ENCODE measurements at places on chromosomes 1 and 21.

GRCh38 chr1:27621051-27621920, 13.7 kb downstream of the FGR start:
- DNase-seq: no peak

DNA sequence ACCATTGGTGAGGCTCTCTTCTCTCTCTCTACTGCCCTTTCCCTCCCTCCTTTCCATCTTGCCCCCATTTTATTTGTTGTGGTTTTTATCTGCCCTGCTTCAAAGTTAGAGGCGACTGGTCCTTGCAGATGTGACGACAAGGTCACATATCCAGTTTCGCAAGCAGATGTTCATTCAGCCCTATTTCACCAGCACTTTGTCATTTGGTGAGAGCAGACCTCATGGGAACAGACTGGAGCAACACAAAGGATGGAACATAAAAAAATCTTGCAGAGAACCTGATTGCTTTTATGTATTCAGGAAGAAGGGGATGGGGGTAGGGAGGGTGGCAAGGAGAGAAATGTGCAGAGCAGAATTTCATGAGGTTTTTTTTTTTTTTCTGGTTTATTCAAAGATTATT, 84.3 kb downstream of the ELAVL4 start:
- DNase-seq: no peak

DNA sequence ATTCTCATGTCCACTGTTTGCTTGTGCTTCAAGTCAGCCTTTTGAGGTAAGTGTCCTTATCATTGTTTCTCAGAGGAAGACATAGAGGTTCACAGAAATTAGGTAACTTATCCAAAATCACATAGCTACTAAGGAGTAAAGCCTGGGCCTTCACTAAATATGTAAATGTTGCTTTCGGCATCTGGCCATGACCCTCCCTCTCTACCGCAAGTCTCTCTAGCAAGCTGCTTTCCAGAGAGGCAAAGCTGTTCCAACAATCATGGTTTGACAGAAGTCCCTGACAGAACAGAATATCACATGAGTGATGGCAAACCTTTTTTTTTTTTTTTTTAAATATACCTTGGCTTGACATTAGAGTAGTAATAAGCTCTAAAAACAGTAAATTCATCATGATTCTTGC, 94.5 kb upstream of the F3 start:
- DNase-seq: no peak

DNA sequence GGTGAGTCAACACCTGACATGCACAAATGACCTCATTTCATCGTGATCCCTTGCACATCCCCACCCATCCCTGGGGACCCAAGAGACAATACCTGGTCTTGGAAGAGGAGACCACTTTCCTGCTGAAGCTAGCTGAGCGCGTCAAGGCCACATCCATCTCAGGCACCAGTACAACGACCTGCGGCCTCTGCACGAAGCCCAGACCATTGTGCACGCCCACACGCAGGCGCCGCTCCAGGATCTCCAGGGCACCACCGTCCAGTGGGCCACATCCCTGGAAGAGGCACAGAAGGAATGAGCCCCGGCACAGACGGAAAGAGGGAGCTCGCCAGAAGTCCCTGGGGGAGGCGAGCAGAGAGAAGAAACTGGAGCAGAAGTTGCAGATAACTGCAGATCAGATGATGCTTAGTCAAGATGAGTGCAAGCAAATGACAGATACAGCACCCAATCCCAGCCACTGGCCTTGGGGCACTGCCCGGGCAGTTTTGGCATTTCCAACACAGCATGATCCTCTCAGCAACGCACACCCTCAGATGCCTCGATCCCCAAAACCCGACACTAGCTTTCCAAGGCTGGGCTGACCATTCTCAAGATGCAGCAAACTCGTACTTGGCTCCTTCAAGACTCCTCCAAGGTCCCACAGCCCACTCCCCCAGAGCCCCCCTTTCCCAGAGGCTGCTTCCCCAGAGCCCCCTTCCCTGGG, 44.1 kb downstream of the NPHP4 start:
- DNase-seq: no peak

DNA sequence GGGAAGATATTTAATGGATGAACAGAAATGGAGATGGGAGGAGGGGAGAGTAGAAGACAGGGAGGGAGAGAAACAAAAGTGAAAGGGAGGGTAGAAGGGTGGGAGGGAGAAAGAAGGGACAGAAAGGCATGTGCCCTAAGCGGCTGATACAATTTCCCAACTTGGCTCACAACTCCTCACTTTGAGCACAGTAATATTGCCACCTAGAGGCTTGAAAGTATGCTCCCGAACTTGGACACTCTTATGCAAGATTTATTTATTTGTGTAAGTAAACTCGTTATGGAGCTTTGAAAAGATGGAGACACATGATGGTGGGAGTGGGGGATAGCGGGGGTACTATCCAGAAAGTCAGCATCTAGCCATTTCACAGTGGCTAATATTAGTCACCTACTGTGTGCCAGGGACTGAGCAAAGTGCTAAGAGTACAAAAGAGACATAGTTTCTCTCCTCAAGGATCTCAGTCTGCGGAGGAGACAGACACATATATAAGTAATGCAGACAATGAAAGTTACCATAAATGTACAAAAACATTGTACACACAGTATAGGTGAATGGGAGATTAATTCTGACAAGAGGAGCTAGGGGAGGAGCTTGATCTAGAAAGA, 189.7 kb downstream of the SEC16B start:
- no peak for DNase-seq

DNA sequence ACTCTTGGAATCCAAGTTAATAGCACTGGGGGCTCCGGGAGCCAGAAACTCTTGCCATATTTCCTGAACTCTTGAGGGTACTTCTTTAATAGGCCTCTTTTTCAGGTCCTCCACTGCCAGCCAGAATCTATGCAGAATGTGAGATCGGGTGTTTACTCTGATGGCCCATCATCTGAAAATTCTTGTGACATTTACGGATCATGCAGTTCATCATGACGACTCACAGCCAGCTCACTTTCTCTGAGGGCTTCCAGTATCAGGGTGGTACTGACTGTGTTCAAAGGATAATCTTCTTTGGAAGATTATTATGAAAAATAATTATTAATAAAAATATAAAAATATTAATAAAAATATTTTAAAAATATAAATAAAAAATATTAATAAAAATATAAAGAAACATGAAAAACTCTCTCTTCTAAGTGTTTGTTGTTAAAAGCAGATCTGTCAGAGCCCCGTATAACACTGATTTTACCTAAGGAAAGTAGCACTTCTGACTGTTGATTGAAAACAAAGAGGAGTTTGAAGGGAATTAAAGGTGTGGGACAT, 194.3 kb upstream of the GREM2 start:
- DNase-seq: no peak

DNA sequence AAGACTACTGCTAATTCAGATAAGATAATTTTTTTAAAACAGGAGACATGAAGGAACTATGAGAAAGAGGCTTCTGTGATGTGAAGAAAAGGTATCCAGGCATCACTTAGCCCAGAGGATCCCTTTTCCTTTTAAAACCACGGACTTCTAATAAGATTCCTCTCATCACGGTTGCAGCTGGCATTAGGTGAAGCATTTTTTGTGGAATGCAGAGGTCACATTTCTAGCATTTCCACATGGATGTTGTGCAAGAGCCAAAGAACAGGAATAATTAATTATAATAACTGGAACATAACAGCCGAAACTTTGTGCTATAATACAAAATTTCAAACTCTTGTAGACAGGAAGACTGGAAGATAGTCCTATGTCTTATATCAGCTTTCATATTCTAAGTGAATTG, 27.6 kb downstream of the CYP2J2 start:
- DNase-seq: no peak

- DNase-seq: no peak
These were observed 52.0 kb upstream of the RGS2 start for GRCh38 chr1:192756847-192757246.

DNA sequence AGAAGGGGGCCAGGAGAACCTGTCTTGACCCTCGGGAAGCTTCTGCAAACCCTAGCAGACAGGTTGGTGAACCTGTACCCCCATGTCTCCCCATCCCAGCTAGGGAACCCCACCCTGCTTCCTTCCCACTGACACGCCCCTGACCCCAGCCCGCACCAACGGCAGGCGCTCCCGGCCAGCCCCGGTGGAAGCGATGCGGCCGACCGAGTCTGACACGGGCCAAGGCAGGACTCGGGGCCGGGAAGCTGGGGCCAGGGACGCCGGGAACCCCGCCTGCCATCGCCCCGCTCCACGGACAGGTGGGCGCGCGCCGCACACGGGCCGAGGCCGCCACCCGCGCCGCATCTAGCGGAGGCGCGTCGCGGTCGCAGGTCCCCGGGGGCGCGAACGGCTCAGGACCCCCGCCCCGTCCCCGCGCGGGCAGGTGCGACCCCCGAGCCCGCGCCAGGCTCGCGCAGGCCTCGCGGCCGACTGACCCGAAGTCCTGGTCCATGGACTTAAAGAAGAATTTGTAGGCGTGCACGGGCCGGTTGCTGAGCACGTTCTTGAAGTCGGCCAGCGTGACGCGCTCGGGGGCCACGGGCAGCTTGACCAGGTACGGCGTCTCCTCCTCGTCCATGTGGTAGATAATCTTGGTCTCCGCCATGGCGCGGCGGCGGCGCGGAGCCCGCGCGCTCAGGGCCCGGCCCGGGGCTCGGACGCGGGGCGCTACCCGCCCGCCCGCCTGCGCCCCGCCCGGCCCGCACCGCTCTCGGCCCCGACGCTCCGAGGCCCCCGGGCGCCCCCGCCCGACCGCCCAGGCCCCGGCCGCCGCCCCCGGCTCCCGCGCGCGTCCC, 580 bp downstream of the DVL1 start:
- no peak for DNase-seq

- no peak for DNase-seq
These were observed 10.9 kb upstream of the GOLT1A start for GRCh38 chr1:204224655-204225054.

- no peak for DNase-seq
These were observed 15.0 kb downstream of the PCAT6 start for GRCh38 chr1:202825748-202826147.

DNA sequence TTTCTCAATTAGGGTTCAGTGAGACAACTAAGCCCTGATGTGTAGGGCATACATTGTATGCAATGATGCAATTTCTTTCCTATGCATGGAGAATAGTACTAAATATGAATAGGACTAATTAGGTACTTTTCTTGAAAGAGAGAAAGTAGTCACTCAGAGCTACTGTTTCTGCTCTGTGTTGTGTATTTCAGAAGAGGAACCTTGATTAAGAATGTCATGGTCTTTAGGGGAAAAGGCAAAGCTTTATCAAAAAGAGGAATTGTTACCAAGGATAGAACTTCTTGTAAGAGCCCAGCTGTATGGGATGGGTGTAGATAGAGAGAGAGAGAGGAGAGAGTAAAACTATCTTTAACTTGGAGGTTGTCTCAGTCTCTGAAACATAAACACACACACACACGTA, 49.1 kb downstream of the HLX start:
- no peak for DNase-seq

GRCh38 chr21:28832013-28832714, 160.5 kb downstream of the LTN1 start:
- no peak for DNase-seq

DNA sequence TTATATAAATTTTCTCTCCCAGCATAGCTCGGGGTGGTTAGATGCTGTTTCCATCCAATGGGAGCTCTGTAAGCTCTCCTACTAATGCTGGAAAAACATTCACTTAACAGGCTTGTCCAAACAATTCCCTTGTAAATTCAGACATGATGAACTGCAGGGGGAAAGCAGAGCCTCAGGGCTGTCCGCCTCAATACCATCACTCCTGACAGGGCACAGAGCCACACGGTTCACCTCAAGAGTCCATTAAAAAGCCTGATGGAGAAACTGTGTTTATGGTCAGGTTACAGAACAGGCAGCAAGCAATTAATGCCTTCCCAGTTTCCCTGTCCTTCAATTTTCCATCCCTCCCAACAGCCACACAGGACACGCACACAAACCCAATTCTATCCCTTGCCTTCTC, 171.0 kb downstream of the BRINP2 start:
- no peak for DNase-seq

- DNase-seq: no peak
These were observed 5.2 kb upstream of the KAZN start for GRCh38 chr1:14593302-14593701.

- no peak for DNase-seq
These were observed 59.7 kb downstream of the ROR1 start for GRCh38 chr1:63833363-63834119.

GRCh38 chr1:207248544-207249198, 72.8 kb upstream of the CD55 start:
- no peak for DNase-seq

- no peak for DNase-seq
These were observed 11.5 kb downstream of the RRAGC start for GRCh38 chr1:38848071-38848470.

GRCh38 chr1:67764633-67765032, 68.6 kb downstream of the GNG12 start:
- no peak for DNase-seq

GRCh38 chr21:22885614-22886013, 1887.4 kb downstream of the NCAM2 start:
- DNase-seq: no peak

Data from stimulated activated CD4-positive, alpha-beta T cell treated with anti-CD3 and anti-CD28 coated beads, Interleukin-1b, Interleukin-23, amount 100 ng/mL, for 4 hours (primary cell).